GM20000 (cell line): ENCODE measurements at places on chromosomes 5 and 9.

GRCh38 chr5:150584556-150585335 is 55.7 kb upstream of the SYNPO start:
- no peak for DNase-seq

DNA sequence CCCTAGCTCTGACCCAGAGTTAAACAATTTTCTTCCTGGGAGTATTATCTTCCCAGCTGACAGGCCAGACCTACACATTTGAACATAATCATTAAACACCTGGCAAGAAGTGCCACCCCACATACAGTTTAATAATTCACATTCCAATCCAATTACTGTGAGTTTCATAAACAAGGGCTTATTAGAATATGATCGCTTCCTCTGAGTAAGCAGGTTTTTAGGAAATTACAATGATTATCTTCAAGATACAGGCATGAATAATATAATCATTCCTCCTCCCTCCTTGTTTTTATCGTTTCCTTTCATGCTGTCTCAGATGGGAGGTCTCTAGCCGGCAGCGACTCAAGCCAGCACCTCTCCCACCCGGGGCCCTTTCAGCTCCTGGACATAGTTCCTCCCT is 15.8 kb upstream of the KIF4B start:
- no peak for DNase-seq

DNA sequence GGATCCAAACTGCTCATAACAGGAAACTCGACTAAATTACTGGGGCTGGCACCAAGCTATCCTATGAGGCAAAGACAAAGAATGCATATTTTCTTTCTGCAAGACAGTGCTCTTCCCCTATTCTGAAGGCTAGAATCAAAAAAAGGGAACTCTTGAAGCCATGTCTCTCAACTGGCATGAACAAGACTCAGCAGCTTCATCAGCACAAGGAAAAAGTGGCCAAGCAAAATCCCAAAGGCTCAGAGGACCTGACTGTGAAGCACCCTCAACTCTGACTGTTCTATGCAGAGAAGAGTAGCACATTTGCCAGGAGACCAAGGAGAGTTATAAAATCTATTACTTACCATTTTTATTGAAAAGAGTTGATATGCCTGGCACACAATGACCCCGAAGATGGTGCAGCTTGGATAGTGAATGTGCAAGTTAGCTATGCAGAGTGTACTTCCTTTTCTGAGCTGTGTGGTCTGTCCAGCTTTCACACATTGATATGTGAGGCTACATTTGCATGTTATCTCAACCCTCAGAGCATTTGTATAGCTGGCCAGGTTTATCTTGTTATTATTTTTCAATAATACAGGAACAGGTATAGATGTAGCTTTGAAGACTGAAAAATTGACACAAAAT is 51.0 kb upstream of the FYB1 start:
- peak; percentile 38 for DNase-seq

DNA sequence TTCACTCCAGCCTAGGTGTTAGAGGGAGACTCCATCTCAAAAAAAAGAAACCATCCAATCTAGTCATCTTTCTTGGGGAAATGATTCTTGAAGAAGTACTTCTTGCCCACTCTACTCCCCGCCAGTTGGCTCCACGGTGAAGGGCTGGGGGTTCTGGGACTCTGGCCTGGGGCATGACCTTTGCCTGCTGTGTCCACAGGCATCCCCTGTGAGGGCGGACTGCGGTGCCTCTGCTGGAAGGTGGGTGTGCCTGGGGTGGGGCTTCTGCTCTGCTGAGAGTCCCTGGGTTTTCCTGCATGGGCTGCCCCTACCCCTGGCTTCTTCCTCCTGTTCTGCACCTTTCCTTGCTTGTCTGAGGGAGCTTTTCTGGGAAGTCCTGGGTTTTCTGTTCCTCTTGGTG is 3.5 kb downstream of the TBC1D13 start:
- DNase-seq = no peak

DNA sequence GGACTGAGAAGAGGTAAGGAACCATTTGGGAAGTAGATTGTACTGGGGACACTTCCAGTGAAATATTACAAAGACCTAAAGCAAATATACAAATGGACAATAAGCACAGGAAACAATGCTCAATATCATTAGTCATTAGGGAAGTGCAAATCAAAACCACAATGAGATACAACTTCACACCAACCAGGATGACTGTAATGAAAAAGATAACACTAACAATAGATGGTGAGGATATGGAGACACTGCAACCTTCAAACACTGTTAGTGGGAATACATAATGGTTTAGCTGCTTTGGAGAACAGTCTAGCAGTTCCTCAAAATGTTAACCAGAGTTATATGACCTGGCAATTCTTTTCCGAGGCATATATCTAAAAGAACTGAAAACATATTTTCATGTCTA is 149.7 kb downstream of the TRPM3 start:
- DNase-seq = no peak
